Endothelial cell (in vitro differentiated cells): ENCODE measurements at places on chromosomes 5 and 9.

DNA sequence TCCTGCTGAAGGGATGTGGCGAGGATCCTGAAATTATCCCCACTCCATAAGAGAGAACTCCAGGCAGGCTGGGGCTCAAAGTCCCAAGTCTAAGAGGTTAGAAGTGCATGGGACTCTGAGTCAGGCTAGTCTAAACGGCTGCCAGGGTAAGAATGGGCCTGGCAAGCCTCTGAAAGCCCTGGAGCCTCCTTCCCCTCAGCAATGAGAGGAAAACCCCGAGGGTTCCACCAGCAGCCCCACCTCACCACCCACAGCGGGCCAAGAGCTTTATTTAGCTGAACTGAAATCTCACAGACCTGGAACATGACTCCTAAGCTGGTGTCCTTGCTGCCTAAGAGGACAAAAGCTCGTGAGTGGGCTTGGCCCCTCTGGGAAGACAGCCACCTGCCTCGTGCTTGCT lies 135.5 kb downstream of the SEC61B start:
- H3K27me3 ChIP-seq: peaks cover 9% of the 10 kb centered on the region
- no peak for DNase-seq
- H3K4me3 ChIP-seq: no peak overlapping the region
- no peak overlapping the region for H3K27ac ChIP-seq

DNA sequence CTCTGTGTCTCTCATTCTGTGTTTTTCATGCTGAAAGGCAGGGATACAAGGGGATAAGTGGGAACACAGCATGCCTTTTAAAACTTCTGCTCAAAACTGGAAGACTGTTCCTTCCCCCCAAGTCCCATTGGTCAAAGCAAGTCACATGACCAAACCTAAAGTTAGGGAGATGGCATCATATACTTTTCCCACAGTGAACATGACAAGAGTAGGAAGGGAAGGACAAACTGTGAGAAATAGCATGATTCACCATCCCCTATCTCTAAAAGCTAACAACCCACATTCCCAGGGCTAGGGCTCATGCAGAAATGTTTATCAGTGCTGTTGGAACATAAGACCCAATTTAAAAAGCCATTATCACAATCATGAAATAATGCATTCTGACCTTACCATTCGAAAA lies 24.2 kb upstream of the SHISAL2B start:
- H3K4me3 ChIP-seq: no peak overlapping the region
- no peaks in the 10 kb centered on the region for H3K27me3 ChIP-seq
- no peaks in the 10 kb centered on the region for H3K4me1 ChIP-seq
- DNase-seq: no peak
- H3K27ac ChIP-seq: no peak overlapping the region
- H3K36me3 ChIP-seq: no peaks in the 10 kb centered on the region

DNA sequence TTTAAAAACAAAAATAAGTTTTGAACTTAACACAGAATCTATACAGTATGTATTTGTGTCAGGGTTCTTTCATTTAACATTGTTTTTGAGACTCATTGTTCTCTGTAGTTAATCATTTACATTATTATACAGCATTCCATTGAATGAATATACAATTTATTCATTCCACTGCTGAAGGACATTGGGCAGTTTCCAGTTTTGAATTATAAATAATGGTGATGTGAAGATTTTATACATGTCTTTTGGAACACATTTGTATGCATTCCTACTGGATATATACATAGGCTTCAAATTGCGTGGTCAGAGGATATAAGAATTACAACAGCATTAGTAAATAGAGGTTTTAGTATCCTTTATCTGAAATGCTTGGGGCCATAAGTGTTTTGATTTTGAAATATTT lies 72.0 kb downstream of the CEP120 start:
- H3K36me3 ChIP-seq: peaks cover 3% of the 10 kb centered on the region
- DNase-seq: no peak
- no peak overlapping the region for H3K27ac ChIP-seq
- no peak overlapping the region for H3K4me3 ChIP-seq
- no peaks in the 10 kb centered on the region for H3K4me1 ChIP-seq
- H3K27me3 ChIP-seq: no peaks in the 10 kb centered on the region

DNA sequence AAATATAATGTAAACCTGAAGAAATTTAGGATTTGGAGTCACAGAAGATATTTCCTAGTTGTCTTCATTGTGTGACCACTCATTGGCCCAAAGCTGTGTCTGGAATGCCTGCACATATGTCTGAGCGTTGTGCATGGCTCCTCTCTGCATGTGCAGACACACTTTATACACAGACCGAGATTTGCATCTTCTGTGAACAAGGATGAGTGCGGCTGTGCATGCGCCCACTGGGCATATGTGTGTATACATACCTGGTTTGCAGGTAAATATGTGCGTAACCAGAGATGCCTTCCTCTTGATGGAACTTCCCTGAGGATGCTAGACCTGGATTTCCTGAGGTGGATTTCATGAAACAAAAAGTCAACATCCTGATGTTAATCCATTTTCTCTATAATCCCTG lies 19.1 kb downstream of the PHF2 start:
- no peak overlapping the region for H3K4me3 ChIP-seq
- H3K36me3 ChIP-seq: no peaks in the 10 kb centered on the region
- no peak for DNase-seq
- no peak overlapping the region for H3K27ac ChIP-seq
- H3K4me1 ChIP-seq: peaks cover 12% of the 10 kb centered on the region
- no peaks in the 10 kb centered on the region for H3K27me3 ChIP-seq

DNA sequence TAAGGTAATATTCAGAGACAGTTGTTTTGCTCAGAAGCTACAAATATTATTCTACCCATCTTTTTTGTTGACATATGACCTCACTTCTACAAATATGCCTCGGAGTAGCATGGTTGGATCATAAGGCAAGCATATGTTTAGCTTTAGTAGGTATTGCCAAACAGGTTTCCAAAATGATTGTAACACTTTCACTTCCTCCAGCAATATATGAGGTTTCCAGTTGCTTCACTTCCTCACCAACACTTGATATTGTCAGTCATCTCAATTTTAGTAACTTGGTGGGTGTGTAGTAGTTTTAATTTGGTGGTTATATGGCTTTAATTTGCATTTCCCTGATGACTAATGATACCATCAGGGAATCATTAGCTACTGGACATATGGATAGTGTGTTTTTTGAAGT lies 46.7 kb downstream of the TNFSF8 start:
- no peaks in the 10 kb centered on the region for H3K27me3 ChIP-seq
- H3K4me1 ChIP-seq: no peaks in the 10 kb centered on the region
- no peak overlapping the region for H3K27ac ChIP-seq

DNA sequence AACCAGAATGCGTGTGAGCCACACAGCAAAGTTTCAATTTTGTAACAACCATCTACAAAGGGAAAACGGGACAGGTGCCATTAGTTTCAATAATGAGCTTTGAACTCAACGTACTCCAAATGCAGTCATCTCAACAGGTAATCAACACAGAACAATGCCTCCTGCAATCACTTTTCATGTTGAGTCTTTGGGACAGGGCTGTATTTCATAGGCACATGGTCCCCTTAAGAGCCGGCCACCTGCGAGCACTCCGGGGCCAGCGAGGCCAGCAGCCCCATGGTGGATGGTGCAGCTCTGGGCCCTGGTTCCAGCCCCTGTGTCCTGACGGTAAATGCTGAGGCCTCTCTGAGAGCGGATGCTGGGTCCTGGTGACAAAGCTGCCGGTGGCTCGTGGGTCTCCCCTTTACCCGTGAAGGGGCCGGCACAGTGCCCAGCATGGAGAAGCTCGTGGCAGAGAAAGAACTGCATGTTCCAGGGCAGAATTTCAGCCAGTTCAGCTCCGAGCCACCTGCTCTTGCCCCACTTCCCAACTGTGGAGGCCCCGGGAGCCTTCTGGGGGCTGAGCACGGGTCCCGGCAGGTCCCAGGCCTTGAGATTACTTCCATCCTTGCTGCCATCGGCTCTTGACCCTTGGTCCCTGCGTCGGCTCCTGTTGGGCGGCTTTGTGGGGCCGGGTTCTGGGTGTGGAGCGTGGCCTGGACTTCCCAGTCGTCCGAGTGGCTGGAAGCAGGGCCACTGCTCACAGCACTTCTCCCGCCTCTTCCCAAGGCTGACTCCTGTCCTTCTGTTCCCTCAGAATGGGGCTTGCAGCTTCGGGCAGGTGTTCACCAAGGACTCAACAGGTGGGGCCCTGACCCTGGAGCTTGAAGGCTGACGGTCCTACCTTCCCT lies 26.1 kb upstream of the RNU6ATAC start:
- no peak overlapping the region for H3K27ac ChIP-seq
- H3K4me3 ChIP-seq: no peak overlapping the region
- H3K27me3 ChIP-seq: peaks cover 12% of the 10 kb centered on the region
- H3K4me1 ChIP-seq: peaks cover 8% of the 10 kb centered on the region

DNA sequence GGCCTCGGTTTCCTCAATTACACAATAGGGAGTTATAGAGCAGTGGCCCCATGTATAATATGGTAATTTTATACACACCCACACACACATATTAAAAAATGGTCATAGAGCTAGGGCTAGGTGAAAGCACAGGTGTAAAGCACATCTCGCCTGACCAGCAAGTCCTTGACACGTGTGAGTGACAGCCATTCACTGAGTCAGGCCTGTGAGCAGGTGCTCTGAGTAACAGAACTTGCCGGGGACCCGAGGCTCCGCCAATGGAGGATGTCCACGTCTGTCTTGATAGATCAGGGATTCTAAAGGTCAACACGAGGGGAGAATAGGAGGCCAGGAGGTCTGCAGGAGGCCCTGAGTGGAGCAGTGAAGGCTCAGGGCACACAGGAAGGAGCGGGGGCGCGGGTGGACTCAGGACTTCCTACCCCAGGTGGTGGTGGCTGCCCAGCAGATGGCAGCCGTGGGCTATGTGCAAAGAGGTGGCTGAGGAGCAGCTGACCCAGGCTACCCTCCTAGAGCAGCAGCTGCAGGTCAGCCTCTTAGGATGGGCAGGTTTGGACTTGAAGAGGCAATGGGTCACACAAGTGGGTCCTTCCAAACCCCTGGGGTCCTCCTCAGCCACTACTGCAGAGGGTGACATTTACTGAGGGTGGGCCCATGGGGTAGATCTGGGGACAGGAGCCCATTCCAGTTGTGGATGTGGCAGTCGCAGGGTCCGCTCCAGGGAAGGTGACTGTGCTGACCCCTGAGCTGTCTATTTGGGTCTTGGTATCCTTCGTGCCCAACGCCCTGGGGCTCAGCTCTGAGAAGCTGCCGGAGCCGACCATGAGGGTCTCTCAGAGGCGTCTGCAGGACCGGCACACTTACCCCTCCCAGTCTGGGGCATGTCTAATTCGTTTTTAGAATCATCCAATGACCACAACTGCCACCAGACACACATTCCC lies 45.9 kb downstream of the PRRT1B start:
- peaks cover 67% of the 10 kb centered on the region for H3K36me3 ChIP-seq
- H3K4me3 ChIP-seq: peak overlapping the region; percentile 56
- DNase-seq: peak; percentile 77
- H3K27ac ChIP-seq: peak overlapping the region; percentile 15
- peaks cover 25% of the 10 kb centered on the region for H3K4me1 ChIP-seq

- peaks cover 56% of the 10 kb centered on the region for H3K36me3 ChIP-seq
- peak overlapping the region; percentile 6 for H3K27ac ChIP-seq
- no peaks in the 10 kb centered on the region for H3K4me1 ChIP-seq
- peak overlapping the region; percentile 56 for H3K4me3 ChIP-seq
- H3K27me3 ChIP-seq: peaks cover 28% of the 10 kb centered on the region
These were observed 23.8 kb upstream of the POMT1 start for GRCh38 chr9:131478911-131479310.

GRCh38 chr5:104186100-104186499 lies 623.5 kb upstream of the NUDT12 start:
- H3K4me1 ChIP-seq: no peaks in the 10 kb centered on the region
- H3K27ac ChIP-seq: no peak overlapping the region
- H3K36me3 ChIP-seq: peaks cover 9% of the 10 kb centered on the region
- no peak for DNase-seq

DNA sequence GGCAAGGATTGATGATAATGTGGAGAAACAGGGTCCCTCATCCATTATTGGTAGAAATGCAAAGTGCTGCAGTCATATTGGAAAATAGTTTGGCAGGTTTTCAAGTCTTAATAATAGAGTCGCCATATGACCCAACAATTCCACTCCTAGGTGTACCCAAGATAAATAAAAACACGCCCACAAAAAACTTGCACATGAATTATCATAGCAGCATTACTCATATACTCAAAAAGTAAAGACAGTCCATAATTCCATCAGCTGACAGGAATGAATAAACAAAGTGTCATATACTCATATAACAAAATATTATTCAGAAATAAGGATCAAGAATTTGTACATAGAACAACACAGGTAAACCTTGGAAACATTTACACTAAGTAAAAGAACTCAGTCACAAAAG lies 242.9 kb upstream of the FTMT start:
- no peaks in the 10 kb centered on the region for H3K36me3 ChIP-seq
- no peaks in the 10 kb centered on the region for H3K4me1 ChIP-seq
- no peak overlapping the region for H3K27ac ChIP-seq
- DNase-seq: no peak
- H3K27me3 ChIP-seq: peaks cover 1% of the 10 kb centered on the region
- no peak overlapping the region for H3K4me3 ChIP-seq

DNA sequence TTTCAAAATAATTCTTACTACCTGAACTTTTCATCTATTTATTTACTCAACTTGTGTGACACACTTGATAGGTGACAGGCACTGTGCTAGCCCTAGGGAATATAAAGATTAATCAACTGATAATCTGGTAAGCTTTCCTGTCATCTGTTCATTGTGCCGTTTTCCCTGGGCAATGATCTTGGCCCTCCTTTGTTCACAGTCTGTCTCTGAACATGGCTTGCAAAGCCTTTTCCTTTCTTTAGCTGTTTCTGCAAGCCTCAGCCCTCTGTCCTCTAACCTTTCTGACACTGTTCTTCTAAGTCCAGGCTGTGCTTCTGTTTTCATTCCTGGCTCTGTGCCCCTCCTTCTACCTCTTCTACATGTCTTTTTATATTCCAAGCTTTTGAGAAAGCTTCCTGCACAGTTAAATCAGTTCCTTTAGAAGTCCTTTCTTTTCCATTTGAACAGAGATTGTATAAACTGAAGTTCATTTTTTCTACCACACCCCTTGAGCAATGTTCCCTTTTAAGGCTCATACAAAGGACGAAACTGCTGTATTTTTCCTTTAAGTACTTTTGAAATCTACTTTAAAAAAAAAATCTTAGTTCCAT lies 803.0 kb upstream of the ZNF608 start:
- peaks cover 13% of the 10 kb centered on the region for H3K4me1 ChIP-seq
- no peak for DNase-seq
- peak overlapping the region; percentile 10 for H3K27ac ChIP-seq
- peaks cover 1% of the 10 kb centered on the region for H3K27me3 ChIP-seq
- H3K36me3 ChIP-seq: no peaks in the 10 kb centered on the region

DNA sequence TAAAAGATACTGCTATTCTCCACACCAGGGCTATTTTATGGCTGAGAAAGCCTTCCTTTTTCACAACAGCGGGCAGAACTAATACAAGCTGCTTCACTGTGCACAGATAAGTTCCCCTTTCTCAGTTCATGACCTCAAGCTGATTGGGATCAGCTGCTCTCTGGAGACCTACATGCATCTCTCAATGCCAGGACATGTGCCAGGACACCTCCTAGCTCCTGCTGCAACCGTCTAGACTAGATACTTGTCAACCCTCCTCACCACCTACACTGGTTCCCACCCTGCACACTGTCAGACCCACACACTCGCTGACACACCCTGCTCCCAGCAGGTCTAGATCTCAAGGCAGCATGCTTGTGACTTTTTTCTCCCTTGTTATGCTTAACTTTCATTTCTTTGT lies 39.8 kb downstream of the STARD4 start:
- H3K36me3 ChIP-seq: no peaks in the 10 kb centered on the region
- no peak overlapping the region for H3K27ac ChIP-seq
- no peak for DNase-seq
- no peak overlapping the region for H3K4me3 ChIP-seq
